Erythroblast (primary cell): ENCODE measurements at places on chromosomes 16 and 17.

DNA sequence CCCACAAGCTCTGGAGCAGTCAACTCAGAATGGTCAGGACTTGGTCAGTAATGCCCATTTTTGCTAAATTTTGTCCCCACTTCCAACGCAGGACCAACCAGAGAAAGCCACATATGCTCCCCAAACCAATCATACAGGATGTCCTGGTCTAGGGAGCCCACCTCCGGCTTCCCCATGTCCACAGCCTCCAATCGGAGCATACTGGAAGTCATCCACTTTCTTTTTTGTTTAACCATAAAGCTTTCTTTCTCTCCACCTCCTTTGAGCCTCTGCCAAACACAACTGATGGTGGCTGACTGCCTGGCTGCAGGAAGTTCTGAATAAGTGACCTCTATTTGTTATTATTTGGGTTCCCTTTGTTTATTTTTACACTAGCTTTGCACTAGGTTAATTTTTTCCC, 549.1 kb downstream of the WWOX start:
- DNase-seq, result no peak

- no peak for DNase-seq
These were observed 44.0 kb upstream of the NACA2 start for GRCh38 chr17:61634942-61635538.

DNA sequence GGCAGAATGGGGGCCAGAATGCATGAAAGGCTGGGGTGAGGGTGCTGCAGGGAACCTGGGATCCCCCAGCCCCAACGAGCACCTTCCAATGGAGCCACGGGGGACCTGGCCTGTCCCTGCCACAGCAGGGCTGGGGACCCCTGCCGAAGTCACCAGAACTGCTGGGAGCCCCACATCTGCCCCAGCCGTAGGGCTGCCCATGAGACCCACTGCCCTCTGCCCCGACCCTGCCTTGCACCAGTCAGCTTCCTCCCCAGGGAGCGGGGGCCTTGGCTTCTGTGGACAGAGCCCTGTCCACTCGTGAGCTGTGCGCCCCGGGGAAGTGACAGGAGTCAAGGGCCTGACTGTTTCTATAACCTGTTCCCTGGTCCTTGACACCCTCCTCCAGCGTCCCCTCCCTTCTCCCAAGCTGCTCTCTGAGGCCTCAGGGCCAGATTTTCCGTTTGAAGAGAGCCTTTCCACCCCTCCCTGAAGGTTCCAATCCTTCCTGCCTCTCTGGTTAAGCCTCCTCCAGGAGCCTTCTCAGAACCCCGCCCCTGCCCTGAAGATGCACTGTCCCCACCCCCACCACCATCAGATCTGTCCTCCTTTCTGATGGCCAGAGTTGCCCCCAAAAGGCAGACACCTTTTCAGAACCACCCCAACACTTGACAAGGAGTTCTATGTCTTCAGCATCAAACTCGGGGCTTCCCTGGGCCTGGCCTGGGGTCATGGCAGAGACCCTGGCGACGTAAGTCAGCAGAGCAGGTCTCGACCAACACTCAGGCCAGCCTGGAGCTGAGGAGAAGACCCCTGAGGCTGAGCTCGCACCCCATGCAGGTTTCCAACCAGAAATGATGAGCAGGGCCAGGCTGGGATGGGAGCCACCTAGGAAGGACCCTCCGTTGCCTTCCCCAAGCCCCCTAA, 10.7 kb upstream of the PRR29 start:
- no peak for DNase-seq

DNA sequence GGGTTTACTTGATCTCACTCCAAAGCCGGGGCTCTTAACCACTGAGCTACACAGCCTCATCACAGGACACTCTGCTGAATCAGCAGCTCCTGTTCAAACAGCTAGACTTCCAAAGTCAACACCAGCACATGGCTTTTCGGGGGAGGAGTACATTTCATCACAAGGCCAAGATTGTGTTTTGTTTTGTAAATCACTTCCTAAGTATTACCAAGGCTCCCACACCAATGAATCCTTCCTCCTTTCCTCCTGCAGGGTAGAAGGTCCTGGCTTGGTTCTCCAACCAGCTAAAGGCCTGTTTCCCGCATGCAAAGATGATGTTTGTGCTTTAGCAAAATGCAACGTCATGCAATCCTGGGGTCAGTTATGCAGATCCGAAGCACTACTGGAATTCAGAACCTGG, 152.5 kb downstream of the XYLT1 start:
- no peak for DNase-seq

- DNase-seq, result peak; percentile 15
These were observed 2.6 kb downstream of the SLC16A6 start for GRCh38 chr17:68288375-68288774.

DNA sequence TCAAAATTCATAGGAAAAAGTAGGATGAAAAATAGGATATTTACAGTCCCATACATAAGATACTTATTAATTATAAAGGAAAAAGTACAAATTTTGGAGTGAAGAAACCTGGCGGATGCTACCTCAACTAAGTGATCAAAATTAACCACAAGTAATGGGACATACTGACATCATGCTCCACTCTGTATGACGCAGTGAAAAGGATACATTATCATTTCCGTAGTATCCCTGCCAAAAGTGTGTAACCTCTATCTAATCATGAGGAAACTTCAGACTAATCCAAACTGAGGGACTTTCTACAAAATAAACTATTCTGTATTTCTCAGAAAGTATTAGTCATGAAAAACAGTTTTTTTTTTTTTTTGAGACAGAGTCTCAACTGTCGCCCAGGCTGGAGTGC, 60.5 kb downstream of the TRIM37 start:
- peak; percentile 27 for DNase-seq

- DNase-seq, result peak; percentile 57
These were observed 708 bp downstream of the DHX33 start for GRCh38 chr17:5468075-5468473.

DNA sequence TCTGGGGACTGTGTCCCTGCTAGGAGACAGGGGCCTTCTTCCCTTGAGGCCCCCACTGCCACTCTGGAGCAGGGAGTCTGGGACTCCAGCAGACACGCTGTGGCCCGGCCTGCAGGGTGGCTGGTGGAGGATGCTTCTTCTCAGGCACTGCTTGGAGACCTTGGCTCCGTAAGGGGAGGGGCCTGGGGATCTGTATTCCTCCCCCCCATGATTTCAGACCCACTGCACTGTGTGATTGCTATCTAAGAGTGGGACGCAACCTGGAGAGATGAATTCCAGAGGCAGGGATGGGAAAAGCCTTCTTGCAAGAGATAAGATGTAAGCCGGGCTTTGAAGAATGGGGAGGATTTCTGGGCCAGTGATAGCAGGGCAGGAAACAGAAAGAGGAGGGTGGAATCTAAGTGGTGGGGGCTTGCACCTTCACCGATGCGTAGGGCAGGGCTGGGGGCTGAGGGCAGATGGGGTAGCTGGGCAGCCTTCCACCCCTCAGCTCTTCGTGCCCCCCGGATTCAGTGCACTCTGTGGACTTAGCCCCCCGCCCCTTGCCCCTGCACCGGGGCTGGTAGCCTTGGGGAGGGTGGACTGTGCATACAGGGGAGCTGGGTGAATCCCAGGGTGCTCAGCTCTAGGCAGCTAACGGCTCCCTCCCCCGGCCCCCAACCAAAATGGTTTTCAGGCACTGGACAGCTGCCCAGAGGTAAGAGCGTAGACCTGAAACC, 5.2 kb upstream of the GSE1 start:
- DNase-seq, result no peak

DNA sequence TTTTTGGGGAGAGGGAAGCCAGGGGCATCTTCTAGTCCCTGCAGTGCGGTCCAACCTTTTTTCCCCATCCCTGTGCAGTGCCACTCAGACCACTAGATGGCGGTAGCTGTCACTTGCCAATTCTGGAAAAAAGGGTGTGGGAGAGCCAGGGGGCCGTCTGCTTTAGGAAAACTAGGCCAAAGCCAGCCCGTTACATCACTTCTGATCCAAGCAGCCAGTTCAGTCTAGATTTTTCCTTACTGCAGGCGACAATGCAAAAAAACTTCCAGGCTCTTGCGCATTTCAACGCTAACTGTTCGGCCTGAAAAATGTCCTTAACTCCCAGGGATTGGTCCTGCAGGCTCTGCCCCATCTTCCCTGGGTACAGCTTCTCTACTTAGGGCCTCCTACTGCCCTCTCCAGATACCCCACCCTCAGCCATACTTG, 69.2 kb upstream of the CES5A start:
- DNase-seq, result peak; percentile 55
